ENCODE measurements at places on chromosomes 2 and 18.
A peak's percentile ranks its signal among the peaks of the same experiment; 100 is the strongest.

DNA sequence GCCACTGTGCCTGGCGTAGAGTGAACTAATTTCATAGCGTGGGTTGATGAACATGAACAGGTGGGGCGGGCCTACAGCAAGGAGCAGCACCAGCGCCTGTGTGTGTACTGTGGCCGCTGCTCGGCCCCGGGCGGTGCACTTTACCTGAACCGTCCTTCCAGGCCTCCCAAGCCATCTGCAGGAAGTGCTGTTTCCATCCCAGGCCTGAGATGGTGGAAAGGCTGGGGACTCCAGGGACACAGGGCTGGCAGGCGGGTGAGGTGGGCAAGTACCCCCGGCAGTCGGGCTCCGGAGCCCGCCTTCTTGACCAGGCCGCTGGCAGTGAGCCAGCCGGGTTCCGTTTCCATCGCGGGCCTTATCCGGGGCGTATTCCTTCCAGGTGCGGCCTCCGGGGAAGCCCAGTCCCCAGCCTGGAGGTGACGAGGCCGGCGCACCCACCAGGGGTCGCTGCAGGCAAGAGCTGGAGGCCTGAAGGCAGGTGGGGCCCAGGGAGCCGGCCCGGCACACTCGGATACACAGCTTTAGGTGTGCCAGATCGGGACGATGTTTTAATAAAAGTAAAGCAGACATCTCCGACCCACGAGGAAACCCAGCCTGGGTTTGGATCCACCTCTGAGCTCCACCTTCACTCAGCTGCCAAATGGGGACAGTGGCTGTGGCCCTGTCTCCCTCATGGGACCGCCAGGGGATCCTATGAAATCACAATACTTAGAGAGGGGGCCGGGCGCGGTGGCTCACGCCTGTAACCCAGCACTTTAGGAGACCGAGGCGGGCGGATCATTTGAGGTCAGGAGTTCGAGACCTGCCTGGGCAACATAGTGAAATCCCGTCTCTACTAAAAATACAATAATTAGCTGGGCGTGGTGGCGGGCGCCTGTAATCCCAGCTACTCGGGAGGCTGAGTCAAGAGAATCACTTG is 22.7 kb upstream of the PDIA6 start:
- DNase-seq = peak; percentile 67

DNA sequence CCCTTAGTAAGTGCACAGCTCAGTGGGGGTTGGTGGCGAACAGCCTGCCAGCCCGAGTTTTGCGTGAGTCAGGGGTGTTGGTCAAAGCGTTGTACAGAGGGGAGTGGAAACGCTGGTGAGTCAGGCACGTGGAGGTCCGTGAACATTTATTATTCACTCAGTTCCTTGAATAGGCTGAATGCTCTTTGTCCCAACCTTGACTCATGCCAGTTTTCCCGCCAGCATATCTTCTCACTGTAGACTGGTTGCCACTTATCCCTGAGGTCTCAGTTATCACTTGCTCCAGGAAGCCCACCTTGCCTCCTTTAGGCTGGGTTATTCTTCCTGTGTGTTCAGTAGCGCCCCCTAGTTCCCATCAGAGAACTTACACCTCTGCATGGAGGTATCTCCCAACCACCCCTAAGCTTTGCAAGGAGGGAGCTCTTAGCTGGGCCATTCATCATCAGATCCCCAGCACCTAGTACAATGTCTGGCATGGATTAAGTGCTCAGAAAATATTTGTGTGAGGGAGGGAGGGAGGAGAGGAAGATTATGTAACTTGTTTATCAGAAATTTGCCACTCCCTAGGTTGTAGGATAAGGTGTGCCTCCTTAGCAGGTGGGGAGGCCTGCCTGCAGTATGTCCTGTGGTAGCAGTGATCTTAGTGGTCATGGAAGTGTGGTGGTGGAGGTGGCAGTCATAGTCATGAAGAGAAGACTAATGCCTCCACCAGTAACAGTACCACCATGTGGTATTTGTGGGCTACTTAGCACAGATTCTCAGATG is 72.1 kb downstream of the CABLES1 start:
- DNase-seq = peak; percentile 60

DNA sequence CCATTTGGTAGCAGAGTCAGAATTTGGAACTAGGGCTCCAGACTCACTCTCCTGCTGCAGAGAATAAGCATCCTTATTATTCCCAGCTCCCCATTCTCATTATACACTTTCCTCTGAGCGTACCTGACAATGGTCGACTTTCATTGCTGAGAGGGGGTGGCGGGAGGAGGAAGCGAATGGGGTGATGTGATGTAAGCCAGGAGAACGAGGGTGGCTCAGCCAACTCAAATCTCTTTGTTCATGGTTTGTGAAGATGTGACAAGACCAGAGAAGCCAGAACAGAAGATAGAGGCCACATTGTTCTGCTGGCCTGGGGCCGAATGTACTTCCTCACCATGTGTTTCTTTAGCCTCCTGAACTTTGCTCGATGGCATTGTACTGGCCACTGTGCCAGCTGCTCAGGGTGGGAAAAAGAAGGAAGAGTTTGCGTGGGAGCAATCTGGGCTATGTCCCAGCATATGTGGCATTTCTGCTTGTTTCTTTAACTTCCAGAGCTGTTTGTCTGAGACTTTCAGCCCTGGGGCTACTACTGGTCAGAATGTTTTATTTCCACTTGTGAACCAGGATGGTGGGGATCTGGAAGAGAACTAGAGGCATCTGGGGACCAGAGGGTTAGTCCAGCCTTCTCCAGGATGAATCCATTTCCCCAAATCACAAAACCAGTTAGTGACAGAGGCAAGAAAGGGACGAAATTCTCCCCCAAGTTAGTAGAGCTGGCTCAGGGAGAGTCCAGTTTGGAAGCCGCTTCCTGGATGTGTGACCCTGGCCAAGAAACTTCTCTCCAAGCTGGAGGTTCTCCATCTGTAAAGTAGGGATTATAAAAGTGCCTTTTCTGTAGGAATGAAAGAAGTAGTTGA is 62.6 kb downstream of the MOGAT1 start:
- DNase-seq = no peak

DNA sequence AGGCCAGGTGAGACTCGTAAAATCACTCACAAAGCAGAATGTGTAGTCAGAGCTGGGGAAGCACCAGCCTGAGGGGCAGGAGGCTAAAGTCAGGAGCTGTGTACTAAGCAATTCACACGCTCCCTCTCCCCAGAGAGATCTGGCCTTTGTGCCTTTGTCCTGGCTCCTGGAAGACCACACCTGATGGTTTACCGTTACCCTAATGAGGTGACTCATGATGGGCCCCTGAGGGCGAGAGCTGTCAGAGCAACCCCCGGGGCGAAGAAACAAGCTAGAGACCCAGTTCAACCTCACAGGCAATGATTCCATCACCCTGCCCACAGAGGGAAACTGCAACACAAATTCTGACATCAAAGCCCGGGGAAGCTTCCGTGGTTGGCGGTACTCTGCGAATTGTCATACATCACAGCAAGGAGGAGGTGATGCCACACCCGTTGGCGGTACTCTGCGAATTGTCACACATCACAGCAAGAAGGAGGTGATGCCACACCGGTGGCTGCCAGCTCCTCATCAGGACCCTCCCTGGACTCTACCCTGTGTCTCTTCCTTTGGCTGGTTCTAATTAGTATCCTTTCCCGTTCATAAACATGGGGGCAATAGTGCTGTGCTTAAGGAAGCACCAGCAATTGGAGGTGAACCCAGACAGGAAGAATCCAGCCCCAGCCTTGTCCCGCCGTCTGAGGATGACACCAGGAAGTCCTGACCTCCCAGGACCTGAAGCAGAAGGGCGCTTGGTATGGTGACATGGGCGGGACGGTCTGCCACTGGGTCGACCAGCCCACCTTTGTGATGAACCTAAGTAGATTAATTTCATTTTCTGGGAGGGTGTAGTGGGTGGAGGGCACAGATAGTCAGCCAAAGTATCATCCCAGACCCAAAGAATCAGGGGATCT is 30.5 kb downstream of the B3GNT7 start:
- no peak for DNase-seq

- DNase-seq = no peak
Observed at GRCh38 chr2:6639929-6640620, 225.6 kb downstream of the CMPK2 start.

- no peak for DNase-seq
Observed at GRCh38 chr18:76443519-76444445, 51.3 kb downstream of the ZNF516 start.
